ENCODE measurements at places on chromosomes 1 and 21.

DNA sequence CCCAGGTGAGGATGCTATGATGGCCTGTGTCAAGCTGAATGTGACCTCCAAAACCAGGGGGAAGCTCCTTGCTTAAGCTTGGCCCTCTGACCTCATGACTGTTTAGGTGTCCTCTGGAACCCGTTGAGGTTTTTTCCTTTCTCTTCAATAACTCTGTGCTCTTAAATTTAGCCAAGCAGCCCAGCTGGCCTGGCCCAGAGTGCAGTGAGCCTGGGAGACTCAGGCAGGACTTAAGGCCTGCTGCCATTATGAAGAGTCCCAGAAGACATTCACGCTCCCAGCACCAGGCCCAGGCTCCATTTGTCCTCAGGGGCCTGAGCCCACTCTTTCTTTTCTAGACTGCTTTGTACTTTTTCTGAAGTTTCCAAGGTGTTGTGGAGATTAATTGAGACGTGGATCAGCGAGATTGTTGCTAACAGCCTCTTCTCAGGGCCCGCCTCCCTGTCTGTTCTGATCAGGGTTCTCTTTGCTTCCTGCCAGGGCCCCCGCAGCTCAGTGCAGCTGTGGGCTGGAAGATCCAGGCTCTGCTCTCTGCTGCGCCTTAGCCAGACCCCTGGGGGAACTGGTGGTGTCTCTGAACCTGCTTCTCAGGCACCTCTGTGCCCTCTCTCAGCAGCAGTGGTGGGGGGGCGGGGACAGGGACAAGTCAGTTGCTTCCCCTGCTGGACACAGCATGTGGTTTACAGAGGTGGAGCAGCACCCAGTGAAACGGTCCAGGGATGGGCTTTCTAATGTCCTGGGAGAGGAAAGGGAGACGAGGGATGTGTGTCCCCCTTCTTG, 124.2 kb downstream of the GRIK3 start:
- DNase-seq: no peak

- no peak for DNase-seq
These were observed 108.0 kb downstream of the PTPRU start for GRCh38 chr1:29344336-29344735.

DNA sequence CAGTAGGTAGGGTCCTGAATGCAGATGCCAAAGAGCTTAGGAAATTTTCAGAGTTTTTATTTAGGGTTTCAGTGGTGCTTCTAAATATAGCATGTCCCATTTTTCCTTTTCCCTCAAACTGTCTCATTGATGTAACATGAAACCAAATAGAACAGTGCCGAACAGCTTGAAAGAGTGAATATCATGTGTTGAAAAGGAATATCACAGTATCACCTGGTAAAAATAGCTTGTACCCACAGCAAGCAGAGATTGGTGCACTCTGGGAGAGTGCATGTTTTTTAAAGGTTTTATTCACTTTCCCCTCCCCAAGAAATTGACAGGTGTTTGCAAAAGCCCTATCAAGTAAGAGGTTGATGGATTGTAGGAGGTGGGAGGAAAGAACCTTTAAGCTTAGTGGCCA, 41.9 kb upstream of the ELAVL4 start:
- DNase-seq: no peak

DNA sequence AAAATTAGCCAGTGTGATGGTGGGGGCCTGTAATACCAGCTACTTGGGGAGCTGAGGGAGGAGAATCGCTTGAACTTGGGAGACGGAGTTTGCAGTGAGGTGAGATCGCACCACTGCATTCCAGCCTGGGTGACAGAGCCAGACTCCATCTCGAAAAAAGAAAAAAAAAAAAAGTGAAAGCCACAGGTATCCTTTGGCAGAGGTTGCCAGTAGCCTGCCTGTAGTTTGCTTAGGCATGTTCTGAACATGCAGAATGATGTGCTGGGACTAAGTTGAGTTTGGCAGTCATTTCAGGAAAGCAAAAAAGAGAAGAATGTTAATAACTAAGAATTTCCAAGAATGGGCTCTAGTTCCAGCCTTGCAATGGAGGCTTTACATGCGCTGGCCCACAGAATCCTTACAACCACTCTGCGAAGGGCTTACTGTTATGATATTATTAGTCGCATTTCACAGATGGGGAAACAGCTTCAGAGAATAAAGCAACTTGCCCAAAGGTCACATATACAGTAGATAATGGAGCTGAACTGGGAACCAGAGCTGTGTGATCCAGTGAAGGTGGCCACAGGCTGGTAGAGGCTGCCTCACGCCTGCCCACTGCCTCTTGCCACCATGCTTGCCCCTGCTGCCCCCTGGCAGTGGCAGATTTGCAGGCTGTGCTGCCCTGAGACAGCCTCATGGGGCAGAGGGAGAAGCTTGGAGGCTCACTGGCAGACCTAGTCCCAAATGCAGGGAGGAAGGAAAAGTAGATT, 66.5 kb upstream of the LYST start:
- DNase-seq: no peak

GRCh38 chr21:33541756-33542639, at the start of gene GART:
Gene GART, minus strand, starts transcription at chr21:33542117. Its CDS starts 2,802 bp downstream, at chr21:33539315.
- DNase-seq: peak; percentile 60

GRCh38 chr1:25999041-25999800, 1.4 kb upstream of the PAFAH2 start:
- DNase-seq: no peak

GRCh38 chr1:112402682-112403643, 6.9 kb downstream of the CTTNBP2NL start:
- no peak for DNase-seq

DNA sequence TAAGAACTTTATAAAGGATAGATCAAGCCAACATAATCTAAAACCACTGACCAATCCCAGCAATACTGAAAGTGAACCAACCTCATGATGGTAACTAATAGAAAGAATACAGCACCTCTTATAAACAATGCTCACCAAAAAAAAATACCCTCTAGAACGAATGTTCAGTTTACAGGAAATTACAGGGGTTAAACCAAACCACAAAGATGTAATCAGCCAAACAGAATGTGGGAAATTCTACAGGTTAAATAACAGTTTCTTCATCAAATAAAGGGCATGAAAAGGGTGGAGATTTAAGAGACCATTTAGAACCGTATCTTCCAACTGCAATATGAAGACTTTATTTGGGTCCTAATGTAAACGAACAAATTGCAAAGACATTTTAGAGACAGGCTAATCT, 30.4 kb downstream of the ARID4B start:
- no peak for DNase-seq

GRCh38 chr1:246533371-246533905, 26.4 kb upstream of the SMYD3 start:
- no peak for DNase-seq

DNA sequence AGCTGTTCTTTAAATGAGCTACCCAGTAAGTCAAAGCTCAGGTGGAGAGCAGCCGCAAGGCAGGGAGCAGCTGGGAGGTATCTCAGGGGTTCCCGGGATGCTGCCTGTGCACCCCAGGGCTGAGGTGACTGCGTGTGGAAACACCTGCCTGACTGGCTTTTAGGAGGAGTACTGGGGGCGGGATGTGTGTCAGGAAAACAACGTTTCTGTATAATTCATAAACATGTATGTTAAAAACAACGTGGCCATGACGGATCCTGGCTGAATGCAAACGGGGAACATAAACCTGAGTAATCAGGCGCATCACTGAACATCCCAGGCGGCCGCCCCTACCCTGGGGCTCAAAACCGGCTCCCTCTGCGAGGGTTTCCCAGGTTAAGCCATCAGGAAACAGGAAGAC, 1.5 kb downstream of the C1orf159 start:
- DNase-seq: no peak

DNA sequence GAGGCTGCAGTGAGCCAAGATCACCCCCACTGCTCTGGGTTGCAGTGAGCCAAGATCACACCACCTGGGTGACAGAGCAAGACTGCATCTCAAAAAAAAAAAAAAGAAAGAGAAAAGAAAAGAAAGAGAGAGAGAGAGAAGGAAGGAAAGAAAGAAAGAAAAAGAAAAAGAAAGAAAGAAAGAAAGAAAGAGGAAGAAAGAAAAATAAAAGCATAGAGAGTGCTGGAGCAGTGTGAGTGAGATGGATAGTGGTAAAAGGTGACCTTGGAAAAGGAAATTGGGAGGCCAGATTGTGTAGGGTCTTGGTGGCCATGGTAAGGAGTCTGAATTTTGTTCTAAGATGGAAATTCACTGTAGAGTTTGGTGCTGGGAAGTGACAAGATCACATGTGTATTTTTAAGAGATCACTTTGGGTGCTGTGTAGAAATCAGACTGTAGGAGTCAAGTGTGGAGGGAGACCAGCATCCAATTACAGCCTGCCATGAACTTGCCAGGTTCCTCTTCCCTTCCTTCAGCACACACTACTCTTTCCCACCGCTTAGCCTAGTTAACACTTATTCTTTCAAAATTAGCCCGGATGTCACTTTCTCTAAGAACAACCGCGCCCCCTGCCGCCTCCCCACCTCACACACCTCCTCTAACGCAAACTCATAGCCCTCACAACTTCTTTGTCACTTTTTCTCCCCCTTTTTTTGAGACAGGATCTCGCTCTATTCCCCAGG, 17.9 kb downstream of the MTX1 start:
- DNase-seq: peak; percentile 73

- DNase-seq: peak; percentile 31
These were observed 673.6 kb upstream of the ADGRL2 start for GRCh38 chr1:81126989-81127581.

DNA sequence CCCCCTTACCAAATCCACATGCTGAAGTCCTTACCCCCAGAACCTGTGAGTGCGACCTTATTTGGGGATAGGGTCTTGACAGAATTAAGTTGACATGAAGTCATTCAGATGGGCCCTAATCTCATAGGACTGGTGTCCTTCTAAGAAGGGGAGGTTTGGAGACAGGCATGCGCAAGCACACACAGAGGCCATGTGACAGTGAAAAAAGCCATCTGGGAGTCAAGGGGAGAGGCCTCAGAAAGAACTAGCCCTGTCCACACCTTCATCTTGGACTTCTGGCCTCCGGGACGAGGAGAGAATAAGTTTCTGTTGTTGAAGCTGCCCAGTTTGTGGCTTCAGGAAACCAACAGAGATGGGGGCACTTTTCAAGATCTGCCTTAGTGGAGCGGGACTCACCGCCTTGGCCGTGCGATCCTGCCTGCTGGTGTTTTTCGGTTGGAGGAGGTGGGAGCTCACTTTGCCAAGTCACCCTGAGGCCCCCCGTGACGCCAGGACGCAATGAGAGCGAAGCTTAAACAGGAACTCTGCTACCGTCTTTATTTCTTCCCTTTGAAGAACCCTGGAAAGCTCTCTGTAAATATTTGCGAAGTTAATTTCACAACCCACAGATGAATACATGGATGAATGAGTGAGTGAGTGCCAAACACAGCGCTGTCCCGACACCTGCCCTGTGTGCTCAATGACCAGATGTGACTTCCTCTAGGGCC, 42.5 kb upstream of the C1orf174 start:
- DNase-seq: no peak

DNA sequence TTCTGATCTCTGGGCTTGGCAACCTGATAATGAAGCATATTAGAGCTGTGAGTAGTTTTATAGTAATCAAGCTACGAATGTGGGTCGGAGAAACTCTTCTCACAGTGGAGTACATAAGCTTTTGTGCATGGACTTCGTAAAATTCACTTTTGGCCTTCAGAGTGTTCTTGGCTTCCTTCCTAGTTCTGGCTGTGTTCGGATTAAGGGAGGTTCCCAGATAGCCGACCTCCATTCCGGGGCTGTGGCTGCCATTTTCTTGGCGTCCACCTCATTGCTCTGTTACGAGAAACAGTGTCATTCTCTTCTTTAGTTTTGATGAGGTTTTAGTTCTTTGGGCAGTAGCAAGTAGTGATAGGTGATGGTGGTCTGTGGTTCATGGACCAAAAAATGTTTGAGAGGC, 26.3 kb downstream of the CAMTA1 start:
- DNase-seq: no peak

DNA sequence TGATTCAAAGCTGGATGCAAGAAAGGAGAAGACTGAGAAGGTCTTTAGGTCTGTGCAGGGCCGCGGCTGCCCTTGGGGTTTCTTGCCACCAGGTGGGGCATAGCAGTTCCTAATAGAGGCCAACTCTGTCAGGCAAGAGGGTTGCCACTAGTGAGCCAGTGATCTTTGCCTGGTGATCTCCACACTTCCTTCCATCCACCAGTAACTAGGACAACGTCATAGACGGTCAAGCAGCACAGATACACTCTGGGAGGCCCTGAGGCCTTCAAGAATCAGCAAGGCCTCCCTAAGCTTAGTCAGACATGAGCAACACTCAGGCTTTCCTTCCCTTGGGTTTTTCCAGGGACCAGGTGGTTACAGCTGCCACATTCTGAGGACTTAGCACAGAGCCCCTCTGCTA, 32.9 kb upstream of the ATP2B4 start:
- DNase-seq: no peak

- DNase-seq: no peak
These were observed 10.7 kb upstream of the NPHP4 start for GRCh38 chr1:6002714-6003501.

- DNase-seq: no peak
These were observed 416.6 kb downstream of the KCTD3 start for GRCh38 chr1:215983680-215984079.

- peak; percentile 17 for DNase-seq
These were observed 241.0 kb downstream of the KCNJ6 start for GRCh38 chr21:37675202-37675801.

DNA sequence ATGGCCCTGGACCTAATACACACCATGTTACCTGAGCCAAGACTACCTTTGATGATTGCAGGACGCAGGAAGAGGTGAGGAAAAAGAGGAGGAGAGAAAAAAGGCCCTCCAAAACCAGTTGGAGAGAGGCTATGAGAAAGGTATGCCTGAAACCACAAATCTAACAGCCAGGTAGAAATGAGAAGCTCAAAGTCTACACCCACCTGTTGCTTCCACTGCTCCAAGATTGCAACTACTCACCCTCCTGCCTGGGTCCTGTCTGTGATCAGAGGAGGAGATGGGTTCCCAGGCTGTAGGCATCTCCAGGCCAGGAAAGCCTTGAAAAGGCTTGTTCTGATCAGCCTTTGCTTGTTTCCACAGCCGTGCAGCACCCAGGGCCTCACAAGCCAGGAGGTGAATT, 307.8 kb upstream of the USP24 start:
- no peak for DNase-seq

DNA sequence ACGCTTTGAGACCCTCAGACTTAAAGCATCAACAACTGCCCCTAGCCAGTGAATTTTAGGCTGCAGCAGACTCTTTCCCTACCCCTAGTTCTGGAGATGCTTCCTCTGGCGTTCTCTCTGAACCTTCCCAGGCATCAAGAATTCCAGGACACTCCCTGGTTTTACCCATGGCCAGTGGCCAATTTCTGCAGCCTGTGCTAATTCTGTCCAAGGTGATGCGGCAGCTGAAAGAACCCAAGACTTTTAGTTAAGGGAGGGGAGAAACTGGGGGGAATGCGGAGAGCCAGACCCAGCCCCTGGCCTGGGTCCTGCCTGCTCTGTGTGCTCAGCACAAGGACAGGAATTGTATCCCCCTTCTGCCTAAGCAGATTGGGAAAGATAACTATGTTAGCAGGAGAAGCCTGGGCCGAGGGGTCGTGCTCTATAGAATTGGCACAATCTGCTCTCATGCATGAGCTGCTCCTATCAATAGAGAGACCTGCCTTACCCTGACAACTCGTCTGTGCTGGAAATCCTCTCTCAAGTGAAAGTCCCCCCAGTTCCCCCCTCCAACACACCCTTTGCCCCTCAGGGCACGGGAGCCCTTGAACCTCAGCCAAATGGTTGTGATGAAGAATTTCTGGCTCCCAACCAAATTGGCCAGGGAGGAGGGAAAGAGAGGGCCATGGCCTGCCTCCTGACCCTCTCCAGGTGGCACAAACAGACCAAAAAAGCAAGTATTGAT, 5.4 kb upstream of the GJA8 start:
- DNase-seq: no peak

- DNase-seq: no peak
These were observed 398.7 kb downstream of the USH2A start for GRCh38 chr1:216024546-216024945.

- DNase-seq: no peak
These were observed 47.8 kb upstream of the ZP4 start for GRCh38 chr1:237938553-237938952.

All from brain microvascular endothelial cell (primary cell).